ENCODE measurements at places on chromosomes 16 and 17.
A peak's percentile ranks its signal among the peaks of the same experiment; 100 is the strongest.

GRCh38 chr16:81004646-81005353 is 1.9 kb downstream of the CMC2 start:
- DNase-seq, result peak; percentile 90

- no peak for DNase-seq
These were observed 9.5 kb downstream of the MRPL27 start for GRCh38 chr17:50363217-50364060.

DNA sequence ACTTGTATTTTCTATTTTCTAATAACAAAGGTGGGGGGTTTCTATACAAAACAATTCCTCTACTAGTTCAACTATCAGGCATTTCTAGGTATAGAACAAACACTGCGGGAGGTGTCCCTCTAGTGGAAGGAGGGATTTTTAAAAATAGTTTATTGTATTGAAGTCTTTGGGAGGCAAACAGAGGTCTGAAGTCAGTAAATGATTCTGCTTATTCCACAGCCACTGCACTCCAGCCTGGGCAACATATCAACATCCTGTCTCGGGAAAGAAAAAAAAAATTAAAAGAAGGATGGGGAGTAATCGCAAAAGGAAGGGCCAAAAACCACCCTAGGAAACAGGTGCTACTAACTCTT is 648 bp upstream of the ERCC4 start:
- DNase-seq, result peak; percentile 45

- no peak for DNase-seq
These were observed 43.7 kb upstream of the TNRC6A start for GRCh38 chr16:24685539-24686432.

DNA sequence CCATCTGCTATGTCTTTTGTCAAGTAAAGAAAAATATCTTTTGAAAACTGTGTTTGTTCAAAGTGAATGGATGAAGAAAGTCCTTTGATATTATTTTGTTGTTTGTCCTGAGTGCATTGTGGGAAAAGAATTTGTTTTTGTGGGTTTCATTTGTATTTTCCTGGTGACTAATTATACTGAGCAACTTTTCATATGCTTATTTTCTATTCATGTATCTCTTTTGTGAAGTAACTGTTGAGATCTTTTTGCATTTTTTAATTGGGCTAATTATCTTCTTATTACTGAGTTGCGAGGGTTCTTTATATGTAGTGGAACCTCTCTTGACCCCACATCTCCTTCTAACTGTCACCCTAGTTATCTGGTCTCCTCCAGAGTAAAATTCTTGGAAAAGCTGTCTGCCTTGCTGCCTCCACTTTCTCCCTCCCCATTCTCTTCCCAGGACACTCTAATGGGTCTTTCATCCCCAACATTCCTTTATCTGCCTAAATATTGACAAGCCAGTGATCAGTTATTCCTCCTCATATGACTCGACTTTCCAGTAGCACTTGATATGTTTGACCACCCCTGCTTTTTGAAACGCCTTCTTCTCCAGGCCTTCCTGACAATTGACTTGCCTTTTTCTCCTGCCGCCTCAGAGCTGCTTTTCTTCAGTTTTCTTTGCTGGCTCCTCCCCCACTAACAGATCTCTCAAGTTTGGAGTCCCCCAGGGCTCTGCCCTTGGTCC is 117.6 kb upstream of the HAS3 start:
- no peak for DNase-seq

DNA sequence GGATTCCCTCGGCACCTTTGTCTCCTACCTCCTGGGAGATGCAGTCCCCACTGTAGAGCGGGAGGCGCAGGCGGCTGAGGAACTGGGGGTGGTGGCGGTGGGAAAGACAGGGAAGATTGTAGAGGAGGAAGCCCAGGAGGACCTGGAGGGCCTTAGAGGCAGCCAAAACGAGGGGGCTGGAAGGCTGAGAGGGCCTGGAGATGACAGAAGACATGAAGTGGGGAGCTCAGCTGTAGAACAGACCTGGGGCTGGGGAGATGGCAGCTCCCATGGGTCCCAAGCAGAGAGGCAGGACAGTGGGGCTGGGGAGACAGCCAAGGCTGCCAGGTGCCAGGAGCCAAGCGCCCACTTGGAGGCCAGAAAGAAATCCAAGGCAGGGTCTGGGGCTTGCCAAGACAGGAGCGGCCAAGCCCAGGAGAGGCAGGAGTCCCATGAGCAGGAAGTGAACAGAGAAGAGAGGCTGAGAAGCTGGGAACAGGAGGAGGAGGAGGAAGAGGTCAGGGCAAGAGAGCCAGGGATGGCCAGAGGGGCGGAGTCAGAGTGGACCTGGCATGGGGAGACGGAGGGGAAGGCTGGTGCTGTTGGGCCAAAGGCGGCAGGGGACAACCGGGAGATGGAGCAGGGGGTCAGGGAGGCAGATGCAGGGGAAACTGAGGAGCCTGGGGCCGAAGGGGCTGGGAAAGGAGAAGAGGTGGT is 803 bp downstream of the APOBR start:
- DNase-seq, result peak; percentile 44
